ENCODE measurements at places on chromosomes 11 and 22.

DNA sequence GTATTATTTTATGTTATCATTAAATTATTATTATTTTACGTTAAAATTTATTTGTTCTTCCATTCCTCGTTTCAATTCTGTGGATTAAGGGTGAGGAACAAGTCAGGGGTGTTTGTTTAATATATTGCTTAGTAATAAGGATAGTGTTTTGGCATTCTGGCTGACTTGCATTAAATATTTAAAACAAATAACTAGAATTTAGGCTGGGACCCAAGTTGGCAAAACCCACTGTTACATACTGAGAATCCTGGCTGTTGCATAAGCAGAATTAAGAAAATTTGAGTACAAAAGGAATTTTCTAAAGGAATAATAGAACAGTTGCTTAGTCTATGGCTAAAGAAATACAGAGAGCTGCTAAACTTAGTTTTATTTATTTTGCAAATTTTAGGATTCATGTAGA lies 196.4 kb downstream of the GUCY1A2 start:
- no peak for DNase-seq

- DNase-seq, result peak; percentile 61
Measured at GRCh38 chr11:3165152-3165705, at the start of gene OSBPL5. TSS of gene OSBPL5 (minus strand) at chr11:3165310. CDS start at chr11:3129148, 36,162 bp downstream.

GRCh38 chr11:96091476-96091875 lies 167.6 kb upstream of the MTMR2 start:
- DNase-seq, result no peak

- no peak for DNase-seq
Measured at GRCh38 chr11:59403546-59403945, 22.7 kb downstream of the OR5A2 start.

DNA sequence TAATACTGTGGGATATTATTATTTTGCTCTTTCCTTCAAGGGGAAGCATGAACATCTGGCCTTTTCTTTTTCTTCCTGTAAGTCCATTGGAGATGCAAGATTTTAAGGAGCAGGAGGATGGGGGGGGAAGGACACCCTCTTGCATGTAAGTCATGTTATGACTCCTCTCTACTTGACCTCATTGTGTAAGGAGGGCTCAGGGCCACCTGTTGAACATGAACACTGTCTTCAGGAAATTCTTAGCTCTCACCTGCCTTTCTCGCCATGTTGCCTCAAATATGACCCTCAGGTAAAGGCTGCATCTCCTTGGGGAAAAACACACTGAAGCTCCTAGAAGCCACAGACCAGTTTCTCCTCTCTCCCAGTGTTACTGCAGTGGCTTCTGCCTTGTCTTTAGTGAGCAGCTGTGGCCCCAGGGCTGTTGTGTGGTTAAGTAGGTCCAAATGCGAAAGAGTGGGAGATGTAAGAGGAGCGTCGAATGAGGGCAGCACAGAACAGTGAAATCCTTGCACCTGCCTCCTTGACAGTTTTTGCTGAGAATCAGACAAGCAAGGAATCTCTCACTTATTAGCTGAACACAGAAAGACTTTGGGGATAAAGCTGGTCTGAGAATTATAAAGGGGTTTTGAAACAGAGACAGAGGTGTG lies 1.3 kb upstream of the RAG1 start:
- DNase-seq, result no peak

DNA sequence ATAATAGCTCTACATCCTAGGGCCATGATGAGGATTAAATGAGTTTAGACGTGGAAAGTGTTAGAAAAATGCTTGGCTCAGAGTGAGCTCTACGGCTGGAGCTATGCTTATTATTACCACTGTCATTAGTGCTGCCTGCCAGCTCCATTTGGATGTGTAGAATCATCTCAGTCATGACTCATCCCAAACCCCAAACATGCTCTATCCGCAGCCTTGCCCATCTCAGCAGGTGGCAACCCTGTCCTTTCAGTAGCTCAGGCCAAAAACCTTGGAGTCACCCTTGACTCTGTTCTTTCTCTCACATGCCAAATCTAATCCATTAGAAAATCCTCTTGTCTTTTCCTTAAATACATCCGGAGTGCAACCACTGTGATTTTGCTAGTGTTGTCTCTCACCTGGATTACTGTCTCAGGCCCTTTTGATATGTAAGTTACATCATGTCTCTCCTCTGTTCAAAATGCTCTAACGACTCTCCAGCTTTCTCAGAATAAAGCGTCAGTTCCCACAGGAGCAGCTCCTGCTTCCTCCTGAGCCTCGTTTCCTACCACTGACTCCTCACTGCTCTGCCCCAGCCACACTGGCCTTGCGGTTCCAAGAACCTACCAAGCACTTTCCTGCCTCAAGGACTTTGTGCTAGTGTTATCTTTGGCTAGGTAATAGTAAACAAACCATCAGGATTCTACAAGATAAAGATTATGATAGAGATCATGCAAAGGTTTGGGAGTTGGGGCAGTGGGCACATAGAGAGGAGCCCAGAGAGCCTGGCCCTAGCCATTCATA lies 10.5 kb upstream of the CHRM1 start:
- DNase-seq, result no peak

GRCh38 chr22:17629173-17629489 lies 582 bp upstream of the ATP6V1E1 start:
- no peak for DNase-seq

GRCh38 chr11:46491661-46492330 lies 100.2 kb upstream of the CHRM4 start:
- peak; percentile 49 for DNase-seq

DNA sequence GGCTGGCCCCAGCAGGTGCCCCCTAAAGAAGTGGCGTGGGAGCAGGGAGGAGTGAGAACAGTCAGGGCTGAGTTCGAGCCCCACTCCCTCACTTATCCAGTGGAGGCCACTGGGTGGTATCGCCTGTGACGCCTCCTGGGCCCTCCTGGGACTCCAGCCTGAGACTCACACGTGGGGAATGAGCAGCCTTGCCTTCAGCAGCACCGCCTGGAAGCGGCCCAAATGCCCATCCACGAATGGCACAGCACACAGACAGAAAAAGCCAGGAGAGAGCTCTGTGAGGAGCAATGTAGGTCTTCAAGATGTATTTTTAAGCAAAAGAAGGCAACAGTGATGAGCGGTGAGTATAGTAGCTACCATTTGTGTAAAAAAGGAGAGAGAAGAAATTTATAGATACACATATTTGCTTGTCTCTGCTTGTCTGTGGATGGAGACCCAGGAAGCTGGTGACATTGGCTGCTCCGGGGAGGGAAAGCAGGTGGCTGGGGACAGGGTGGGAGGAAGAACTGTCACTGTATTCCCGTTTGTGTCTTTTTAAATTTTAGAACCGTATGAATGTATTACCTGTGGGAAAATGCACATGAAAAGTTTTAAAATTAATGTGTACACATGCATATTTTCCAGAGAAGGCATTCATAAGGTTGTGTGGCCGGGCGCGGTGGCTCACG lies 13.2 kb downstream of the KCNJ4 start:
- no peak for DNase-seq

DNA sequence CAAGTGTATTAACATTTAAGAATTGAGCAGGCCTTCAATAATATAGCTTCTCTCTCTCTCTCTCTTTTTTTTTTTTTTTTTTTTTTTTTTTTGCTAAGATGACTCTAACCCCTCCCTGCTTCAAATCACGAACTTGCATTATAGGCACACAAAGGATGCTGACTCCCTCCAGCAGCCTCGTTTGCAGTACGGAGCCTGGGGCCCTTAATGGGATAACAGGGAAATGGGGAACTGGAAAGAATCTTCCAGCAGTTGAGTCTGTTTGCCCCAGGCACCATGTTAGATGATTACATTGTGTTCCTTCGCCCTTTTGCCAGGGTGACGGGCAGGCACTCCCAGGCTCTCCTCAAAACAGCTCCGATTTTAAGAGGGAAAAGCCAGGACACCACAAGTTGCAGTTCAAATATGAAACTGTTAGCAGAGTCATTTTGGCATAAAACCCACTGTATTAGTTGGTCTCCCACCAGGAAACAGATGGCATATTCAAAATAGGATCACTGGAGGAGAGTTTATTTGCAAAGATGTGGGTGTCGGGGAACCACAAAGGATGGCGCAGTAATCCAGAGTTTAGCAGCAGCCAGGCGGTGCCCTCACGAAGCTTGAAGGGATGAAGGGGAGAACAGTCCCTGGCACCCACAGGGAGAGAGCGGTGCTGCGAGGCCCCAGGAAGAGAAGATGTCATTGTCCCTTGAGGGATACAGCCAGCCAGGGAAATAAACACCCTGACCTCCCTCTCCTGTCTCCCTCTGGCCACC lies 26.5 kb upstream of the TREH start:
- DNase-seq, result no peak

DNA sequence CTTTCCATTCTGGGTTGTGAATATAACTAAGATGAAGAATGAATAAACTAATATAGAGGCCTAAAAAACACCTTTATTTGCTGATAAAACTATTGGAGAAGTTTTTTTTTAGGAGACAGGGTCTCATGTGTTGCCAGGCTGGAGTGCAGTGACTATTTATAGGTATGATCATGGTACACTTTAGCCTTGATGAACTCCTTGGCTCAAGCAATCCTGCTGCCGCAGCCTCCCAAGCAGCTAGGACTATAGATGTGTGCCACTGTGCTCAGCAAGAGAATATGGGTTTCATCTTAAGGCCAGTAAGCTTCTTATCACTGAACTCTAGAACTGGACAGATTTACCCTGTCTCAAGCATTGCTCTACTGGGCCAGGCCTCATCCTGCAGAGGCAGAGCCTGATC lies 26.6 kb downstream of the CCDC90B start:
- DNase-seq, result no peak

GRCh38 chr11:117911694-117912093 lies 17.5 kb downstream of the TMPRSS13 start:
- no peak for DNase-seq

- no peak for DNase-seq
Measured at GRCh38 chr11:118223570-118223969, 1.2 kb downstream of the JAML start.

DNA sequence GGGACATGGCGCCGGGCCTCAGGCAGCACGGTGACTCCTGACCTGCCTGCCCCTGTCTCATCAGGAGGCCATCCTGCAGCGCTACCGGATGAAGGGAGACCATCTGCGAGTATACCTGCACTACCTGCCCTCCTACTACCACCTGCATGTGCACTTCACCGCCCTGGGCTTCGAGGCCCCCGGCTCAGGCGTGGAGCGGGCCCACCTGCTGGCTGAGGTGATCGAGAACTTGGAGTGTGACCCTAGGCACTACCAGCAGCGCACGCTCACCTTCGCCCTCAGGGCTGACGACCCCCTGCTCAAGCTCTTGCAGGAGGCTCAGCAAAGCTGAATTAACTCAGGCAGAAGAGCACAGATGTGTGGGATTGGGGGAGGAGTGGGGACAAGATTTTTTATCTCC lies 10.2 kb upstream of the ST3GAL4 start:
- DNase-seq, result no peak

GRCh38 chr11:20715464-20715863 lies 46.1 kb downstream of the NELL1 start:
- DNase-seq, result no peak

DNA sequence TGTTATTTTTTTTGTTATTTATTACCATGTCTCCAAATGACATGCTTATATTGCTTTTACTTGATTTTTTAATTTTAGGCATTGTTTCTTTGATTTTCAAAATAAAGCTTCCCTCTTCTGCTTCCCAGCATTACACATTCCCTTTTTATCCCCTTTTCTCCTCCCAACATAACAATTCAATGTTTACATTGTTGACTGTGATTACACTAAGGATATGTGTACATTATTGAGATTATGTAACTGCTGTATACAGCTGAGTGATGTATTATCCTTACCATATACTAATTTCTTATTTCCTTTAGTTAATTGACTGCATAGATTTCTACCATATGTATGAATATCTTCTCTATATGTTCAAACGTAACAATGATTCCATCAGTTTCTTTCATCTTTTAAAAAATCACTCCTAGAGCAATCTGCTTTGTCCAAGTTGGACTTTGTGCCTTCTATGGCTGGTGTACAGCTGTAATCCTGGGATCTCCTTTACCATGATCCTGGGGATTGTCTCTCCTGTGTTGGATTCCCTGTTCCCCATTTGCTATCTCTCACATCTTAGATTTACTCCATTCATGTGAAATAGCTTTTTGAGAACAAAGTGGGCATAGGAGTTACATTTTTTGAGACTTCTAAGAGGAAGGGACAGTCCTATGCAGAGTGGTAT lies 21.6 kb downstream of the AASDHPPT start:
- DNase-seq, result no peak

DNA sequence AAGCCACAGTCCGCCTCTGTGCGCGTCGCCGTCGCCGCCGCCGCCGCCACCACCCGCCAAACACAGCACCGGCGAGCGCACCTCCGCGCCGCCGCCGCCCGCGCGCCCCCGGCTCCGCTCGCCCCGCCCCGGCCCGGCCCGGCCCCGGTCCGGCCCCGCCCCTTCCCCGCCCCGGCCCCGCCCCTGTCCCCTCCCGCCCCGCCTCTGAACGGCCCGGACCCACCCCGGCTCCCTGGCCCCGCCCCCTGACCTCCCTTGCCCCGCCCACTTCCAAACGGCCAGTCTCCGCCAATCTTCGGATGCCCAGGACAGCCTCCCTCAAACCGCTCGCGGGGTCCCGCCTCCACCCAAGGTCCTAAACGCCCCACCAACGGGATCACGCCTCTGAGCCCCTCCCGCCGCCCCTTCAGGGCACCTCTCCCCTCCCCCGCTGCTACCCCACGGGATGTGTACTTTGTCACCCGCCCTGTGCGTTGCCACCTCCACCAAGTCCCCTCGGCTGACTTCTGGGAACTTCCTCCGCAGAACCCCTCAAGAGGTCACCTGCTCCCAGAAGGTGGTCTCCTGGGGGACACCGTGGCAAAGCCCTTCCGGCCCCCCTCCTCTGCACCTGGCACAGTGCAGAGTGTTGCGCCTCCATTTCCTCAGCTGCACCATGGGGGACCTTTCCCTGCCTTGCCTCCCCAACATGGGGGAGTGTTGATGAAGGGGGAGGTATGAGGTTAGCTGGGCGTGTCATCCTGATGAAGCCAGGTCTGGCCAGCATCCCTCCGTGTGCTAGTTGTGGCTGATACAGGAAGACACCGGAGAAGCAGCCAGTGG lies at the start of gene KIAA0930:
KIAA0930 (minus strand) TSS at position 85 of the 822 bp plus-strand sequence. CDS start 191 bp downstream, outside the sequence.
- DNase-seq, result peak; percentile 50

DNA sequence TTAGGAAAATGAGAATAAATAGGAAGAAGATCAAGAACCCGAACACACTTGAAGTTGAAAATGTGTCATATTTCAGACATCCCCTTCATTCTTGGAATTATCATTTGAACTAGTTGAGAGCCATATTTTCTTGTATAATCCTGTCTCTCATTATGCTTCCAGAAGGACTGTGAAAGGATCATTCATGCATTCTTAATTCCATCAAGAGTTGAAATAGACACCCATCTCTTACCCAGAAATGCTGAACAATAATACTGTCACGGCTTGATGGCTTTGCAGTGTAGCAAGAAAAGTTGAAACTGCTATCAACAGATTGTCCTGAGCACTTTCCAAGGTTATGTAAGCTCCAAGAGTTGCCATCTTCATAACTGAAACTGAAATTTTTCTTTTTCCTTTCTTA lies 79.7 kb downstream of the ARHGAP42 start:
- DNase-seq, result no peak

GRCh38 chr22:32476281-32477195 lies 1.9 kb downstream of the FBXO7 start:
- DNase-seq, result peak; percentile 17

- DNase-seq, result no peak
Measured at GRCh38 chr22:23098230-23098705, 27.9 kb downstream of the GNAZ start.
